Mesothelial cell of epicardium (in vitro differentiated cells): ENCODE measurements at places on chromosomes 11 and 22.

- DNase-seq: no peak
These were observed 4.1 kb downstream of the B3GAT1 start for GRCh38 chr11:134407923-134408322.

- peak; percentile 65 for DNase-seq
These were observed 17.3 kb upstream of the EIF3D start for GRCh38 chr22:36546092-36546804.

- DNase-seq: peak; percentile 26
These were observed 42.5 kb downstream of the LARGE2 start for GRCh38 chr11:45964911-45965389.

DNA sequence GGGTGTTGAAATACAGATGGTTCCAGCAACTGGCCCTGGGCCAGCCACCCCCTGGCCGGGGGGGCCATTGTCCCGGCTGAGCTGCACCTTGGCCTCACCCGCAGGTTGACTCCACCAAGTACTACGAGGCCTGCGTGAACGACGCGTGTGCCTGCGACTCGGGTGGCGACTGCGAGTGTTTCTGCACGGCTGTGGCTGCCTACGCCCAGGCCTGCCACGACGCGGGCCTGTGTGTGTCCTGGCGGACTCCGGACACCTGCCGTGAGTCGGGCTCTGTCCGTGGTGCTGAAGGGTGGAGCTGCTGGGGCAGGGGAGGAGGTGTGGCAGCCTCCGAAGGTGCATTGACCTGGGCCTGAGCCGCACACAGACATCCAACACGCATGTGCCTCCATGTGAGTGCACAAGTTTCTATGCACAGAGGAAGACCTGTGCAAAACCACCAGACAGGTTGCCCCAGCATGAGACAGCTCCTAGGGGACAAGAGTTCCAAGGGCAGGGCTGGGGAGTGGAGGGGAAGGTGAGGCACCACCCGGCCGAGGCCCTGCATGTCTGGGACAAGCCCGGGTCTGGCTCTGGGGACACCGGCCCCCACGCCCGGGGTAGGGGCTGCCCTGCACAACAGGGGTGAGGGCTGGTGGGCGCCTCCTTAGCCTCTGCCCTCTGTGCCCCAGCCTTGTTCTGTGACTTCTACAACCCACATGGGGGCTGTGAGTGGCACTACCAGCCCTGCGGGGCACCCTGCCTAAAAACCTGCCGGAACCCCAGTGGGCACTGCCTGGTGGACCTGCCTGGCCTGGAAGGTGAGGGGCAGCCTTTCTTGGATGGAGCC, 16.1 kb downstream of the MUC5B start:
- no peak for DNase-seq
